Liver (tissue), 10 donors: ENCODE measurements at places on chromosomes 4 and X. TPM values are rescaled to one million over a fixed set of nuclear protein-coding genes. Genes with fewer than 3 reads are reported as not detected.
A peak's percentile ranks its signal among the peaks of the same experiment; 100 is the strongest.

DNA sequence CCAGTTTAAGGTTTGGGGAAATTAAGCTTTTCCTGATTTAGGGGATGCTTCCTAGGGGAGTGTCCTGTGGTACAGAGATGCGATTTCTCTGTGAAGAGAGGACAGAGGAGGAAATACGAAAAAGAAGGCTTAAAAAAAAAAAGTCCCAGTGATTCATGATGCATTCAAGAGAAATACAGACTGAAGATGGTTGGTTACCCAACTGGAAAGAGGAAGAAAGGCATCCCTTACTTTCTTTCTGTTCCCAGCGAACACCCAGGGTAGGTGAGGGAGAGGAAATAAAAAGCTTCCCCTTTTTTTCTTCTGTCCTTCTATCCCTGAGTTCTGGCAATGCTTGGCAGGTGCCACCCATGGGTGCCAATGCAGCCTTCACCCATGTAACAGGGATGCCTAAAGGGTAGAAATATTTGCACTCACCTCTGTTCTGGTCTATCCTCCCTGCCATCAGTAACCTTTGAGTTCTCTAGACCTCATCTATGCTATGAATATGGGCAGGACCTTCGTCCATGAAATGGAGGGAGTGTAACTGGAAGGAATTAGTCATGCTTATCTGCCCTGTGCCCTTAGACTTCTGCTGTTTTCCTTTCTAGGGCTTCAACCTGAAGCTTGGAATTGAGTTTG, 230.1 kb upstream of the GALNTL6 start:
- DNase-seq = no peak

ADH7 gene
- under 0.01 TPM for total RNA-seq

DNA sequence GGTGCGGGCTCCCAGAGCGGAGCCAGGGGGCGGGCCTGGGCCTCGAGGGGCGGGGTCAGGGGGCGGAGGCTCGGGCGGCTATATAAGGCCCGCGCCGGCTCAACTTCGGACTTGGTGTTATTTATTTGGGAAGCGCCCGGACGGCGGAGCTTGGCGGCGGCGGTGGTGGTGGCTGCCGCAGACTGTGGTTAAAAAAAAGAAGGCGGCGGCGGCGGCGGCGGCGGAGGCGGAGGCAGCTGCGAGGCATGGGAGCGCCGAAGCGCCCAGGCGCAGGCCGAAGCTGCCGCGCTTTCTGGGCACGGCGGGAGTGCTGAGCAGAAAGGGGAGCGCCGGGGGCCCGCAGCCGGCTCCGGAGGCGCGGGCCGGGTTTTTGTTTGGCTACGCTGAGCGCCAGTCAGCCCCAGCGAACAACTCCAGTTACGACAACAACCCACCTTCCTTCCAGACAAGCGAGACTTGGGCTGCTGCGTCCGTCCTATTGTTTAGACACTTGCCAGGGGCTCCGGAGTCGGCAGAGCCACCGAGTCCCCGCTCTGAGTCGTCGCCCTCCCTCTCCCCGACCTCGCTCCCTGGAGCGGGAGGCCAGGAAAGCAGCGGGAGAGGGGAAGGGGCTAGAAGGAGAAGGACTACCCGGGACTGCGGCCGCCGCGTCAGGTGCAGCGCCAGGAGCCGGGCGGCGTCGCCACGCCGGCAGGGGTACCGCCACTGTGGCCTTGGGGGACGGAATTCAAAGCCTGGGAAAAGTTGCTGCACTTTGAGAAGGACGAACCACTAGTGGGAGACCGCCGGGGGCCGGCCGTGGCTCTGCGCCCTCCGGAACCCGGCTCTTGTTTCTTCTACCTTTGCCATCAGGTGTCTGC, at the start of gene SLIT2:
TSS of gene SLIT2 (plus strand) at position 110 of the 860 bp plus-strand sequence. CDS start 1,911 bp downstream, outside the sequence.
- DNase-seq = peak; percentile 70

DNA sequence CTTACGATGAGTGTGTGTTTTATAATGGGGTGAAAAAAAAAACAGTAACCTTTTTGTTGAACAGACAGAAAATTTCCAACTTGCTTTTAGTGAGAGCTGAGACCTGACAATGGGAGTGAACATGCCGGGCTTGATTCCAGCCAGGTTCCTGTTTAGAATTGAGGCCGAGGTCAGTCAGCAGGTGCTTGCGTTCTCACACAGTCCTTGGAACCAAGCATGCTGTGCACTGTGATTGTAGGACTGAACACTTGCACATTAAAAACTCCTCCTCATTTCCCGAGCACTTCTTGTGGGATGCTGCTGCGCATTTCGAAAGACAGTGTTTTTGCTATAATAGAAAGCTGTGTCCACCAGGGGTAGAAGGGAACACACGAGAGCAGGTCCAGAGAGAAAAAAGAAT, 51.8 kb downstream of the TMEM131L start:
- no peak for DNase-seq
